ENCODE measurements at places on chromosomes 1 and 21. TPM values are rescaled to one million over a fixed set of nuclear protein-coding genes. Genes with fewer than 3 reads are reported as not detected.

The HAO2 gene
- 0.13 TPM for total RNA-seq

The PAQR6 gene
- 1.2 TPM for total RNA-seq

The PLEKHA6 gene
- 2.2 TPM for total RNA-seq

The CYP2J2 gene
- total RNA-seq, result 50.6 TPM

The JAM2 gene
- 18.7 TPM for total RNA-seq

The CRP gene
- not detected for total RNA-seq

The TCHHL1 gene
- not detected for total RNA-seq

The RGS13 gene
- total RNA-seq, result 0.89 TPM

The NECTIN4 gene
- 0.04 TPM for total RNA-seq

The OLFML3 gene
- total RNA-seq, result 194 TPM

The NENF gene
- 153 TPM for total RNA-seq

The SPRR2F gene
- not detected for total RNA-seq

The OXCT2 gene
- 0.44 TPM for total RNA-seq
